HAP-1 (cell line): ENCODE measurements at places on chromosomes 13 and 19.

- no peak for DNase-seq
Observed at GRCh38 chr13:110398564-110399507, 91.8 kb downstream of the COL4A2 start.

DNA sequence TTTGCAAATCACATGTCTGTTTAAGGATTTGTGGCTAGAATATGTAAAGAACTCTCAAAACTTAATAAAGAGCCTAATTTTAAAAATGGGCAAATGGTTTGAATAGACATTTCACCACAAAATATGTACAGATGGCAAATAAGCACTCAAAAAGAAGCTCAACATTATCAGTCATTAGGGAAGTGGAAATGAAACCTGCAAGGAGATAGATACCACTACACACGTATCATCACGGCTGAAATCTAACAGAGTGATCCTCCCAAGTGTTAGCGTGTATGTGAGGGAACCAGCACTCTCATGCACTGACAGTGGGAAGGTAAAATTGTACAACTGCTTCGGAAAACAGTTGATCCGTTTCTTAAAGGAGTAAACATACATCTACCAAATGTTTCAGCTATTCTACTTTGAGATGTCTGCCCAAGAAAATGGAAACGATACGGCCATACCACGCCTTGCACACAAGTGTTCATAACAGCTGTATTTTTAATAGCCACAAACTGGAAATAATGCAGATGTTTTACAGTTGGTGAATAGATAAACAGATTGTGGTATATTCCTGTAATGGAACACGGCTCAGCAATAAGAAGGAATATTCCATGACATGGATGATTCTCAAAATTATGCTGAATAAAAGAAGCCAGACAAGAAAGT, 14.5 kb downstream of the ARHGEF7 start:
- DNase-seq, result no peak

DNA sequence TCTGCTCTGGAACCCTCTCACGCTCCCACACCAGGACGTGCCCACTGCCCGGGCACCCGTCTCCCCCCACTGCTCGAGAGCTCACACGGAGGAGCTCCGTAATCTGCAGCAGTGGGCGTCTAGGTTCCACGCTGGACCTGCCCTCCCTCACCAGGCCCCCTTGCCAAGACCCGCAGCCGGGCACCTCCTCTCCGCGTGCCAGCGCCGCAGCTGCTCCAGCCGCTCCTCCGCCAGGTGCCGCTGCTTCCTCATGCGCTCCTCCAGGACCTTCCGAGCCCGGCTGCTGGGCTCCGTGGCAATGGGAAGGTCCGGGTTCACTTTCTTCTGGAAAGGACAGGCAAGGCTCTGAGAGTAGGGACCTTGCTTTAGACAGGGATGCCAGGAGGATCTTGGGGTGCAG, 35.0 kb upstream of the MATK start:
- no peak for DNase-seq

GRCh38 chr19:6736169-6736916, 1.0 kb downstream of the GPR108 start:
- peak; percentile 88 for DNase-seq

- DNase-seq, result peak; percentile 79
Observed at GRCh38 chr19:47230054-47230920, 712 bp downstream of the BBC3 start.

DNA sequence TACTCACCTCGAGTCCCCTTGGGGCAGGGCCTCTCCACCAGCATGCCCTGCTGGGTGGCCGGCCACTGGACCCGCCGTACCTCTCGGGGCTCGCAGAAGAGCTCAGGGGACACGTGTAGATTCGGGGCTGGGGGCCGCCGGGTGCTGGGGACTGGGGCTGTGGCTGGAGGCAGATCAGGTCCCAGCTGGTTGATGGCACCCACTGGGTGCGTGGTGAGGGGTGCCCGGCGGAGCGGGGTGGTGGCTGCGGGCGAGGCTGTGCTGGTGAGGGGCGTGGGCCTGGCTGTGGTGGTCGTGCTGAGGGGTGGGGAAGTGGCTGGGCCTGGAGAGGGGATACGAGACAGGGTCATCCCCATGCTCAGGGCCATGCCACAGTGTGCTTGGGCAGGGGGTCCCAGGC, 24.9 kb upstream of the ASF1B start:
- DNase-seq, result no peak

DNA sequence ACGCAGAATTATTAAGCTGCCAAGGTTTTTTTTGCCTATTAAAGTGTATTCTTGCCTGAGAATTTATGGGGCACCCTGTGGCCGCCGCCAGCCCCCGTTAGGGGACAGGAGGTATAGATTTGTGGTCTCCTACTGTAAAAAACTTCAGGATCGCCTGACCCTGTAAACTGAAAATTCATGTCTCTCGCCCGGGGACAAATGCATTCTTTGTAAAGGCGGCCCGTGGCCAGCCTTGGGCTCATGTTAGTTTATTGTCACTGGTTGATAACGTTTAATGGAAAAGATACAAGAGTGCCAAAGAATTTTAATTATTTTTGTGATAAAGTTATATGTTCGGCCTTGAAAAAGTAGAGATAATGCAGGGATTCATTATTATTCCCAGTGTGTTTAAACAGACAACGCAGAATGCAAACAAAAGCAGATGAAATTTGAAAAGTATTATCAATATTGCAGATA, 141.7 kb downstream of the URI1 start:
- DNase-seq, result no peak

- no peak for DNase-seq
Observed at GRCh38 chr19:45578861-45579260, 5.7 kb downstream of the OPA3 start.

DNA sequence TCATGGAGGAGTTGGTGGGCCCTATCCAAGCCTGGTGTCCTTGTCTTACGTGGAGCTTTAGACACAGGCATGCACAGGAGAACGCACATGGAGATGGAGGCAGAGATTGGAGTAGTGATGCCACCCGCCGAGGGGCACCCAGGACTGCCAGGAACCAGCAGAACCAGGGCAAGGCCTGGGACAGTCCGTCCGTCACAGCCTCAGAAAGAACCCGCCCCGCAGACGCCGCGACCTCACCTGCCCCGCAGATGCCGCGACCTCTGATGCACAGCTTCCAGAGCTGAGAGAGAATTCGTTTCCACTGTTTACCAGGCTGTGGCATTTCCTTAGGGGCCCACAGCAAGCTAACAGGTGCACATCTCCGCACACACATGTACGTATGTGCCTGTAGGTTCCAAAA, 15.3 kb downstream of the GRTP1 start:
- DNase-seq, result no peak

DNA sequence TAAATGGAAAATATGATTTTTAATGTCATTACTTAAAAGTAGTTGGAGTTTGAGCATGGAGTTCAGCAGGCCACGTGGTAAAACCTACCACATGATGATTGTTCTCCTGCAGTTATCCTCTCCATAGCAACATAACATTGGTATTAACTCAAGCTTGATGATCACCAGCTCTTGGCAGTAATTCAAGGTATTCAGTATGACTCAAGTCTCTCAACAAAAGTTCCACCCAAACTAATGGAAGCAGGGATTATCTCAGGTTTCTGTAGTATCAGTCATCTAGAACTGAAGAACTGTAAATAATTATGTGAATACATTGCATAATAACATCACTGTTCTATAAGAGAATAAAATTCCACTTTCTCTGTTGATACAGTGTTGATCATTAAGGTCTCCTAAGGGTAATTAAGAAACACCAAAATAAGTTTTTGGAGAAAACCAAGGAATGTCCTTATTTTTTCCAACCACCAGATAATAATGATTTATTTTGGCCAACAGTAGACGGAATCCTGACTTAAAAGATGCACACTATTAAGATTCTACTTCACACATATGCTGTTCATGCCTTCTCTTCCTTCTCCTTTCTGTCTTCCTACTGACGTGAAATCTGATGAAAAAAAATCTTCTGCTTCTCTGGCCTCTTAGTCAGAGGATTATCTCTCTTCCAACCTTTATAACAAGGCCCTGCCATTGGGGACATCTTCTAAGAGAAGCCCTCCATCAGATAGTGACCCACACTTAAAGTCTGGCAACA, 1092.3 kb downstream of the EFNB2 start:
- DNase-seq, result no peak

DNA sequence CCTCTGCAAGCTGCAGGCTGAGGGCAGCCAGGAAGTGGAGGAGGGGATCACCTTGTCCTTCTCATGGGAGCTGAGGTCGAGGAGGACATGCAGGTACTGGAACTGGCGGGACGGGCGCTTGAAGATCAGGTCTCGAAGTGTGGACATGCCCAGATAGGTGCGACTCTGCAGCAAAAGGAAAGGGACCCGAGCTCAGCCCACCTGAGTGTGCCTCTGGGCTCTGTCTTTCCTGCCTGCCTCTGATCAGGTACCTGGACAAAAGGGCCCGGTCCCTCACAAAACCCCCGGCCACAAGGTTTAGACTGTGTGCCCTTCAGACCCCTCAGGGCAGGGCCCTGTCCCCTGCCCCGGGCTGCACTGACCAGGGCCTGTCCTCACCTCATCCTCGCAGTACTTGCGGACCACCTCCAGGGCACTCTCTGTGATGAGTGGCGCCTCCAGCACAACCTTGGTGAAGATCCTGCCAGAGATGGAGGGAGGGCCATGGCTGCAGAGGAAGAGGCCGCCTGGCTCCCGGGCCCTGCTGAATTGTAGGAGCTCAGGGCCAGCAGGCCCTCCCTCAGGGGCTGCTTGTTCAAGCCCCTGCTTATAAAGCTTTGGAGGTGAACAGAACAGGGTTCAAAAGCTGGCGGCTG, 12.5 kb upstream of the RSPH6A start:
- no peak for DNase-seq

DNA sequence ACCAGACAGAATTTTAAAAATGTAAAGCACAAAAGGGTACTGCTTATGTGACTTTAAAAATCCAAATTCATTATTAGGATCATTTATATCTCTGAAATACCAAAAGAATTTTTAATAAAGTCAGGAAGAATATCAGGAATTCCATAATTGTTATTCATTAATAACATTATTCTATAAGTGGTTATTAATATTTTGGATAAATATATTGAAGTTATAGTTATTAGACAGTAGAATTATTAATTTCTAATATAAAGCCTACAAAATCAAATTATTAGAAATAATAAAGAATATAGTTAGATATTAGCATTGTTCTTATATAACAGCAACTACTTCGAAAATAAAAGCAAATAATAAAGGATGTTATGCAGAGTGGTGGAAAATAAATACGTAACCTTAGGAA, 105.8 kb downstream of the GPC5 start:
- no peak for DNase-seq

- DNase-seq, result no peak
Observed at GRCh38 chr13:33014291-33014690, 1.9 kb upstream of the KL start.

DNA sequence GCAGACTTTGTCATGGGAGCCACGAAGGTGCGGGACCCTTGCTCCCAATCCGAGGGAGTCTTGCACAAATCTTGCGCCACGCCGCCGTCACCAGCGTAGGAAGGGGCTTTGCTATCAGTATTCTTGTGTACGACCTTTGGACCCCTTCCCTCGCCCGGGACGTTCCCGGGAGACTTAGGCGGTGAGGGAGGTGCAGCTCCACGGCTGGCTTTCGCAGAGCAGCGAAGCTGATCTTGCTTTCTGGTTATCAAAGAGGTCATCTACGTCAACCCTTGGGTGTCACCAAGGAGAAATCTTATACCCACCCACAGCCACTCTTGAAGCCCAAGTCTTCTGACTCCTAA, 583 bp downstream of the TECR start:
- DNase-seq, result no peak

- DNase-seq, result no peak
Observed at GRCh38 chr13:114101358-114102130, 30.9 kb downstream of the RASA3 start.

DNA sequence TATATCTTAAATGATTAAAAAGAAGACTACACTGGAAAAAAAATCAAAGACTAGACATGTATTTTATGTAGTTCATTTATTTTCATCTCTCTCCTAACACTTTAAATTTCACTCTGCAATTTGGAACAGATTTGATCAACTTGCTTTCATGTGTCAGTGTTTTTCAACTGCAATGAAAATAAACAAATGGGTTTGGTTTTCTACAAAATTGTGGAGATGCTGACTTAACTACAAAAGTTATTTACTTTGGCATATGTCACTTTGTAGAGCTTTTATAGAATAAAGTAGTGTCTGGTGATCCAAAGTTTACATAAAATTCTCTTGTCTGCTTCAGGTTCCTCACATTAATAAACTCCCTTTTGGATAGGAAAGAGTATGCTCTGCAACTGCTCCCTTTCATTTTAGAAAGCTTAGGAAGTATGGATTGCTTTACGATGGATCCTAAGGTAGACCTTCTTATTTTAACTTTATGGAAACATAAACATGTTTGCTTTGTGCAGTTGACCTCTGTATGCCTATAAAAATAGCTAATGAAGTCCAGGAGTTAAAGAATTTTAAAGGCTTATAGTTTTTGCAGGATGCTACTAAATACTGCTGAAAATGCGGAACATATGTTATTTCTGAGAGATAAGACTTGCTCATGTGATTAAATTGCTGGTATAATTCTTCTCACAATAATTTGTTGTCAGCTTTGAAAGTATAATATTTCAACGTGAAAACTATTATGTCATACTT, 815.9 kb downstream of the PCDH9 start:
- no peak for DNase-seq

DNA sequence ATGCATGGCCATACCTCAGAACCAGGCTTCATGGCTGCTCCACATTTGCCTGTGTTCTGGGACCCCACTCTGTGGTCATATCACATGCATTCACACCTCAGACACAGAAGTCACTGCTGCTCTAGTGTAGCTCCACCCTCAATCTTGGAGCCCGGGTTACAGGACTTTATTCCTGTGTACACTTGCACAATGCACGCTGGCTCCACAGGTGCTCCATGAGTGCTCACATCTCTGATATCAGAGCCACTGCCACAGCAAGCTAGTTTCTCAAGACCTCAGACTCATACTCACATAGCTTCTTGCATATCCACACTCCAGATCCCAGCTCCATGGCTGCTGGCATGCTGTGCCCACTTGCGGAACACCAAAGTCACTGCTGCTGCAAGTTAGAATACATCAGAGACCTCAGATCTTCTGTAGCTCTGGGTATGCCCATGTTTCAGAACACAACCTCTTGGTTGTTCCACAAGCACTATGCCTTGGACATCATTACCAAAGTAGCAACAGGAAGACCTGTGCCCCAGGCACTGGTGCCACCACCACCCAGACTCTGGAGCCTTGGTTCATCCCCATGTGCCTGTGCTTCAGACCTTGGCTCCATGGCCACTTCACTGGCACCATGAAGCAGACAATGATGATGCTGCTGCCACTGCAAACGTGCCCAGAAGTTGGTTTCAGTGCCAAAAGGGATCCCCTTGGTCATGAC, 269.5 kb upstream of the PCDH20 start:
- DNase-seq, result no peak

GRCh38 chr19:53078668-53079067, 24.6 kb downstream of the ZNF160 start:
- no peak for DNase-seq

DNA sequence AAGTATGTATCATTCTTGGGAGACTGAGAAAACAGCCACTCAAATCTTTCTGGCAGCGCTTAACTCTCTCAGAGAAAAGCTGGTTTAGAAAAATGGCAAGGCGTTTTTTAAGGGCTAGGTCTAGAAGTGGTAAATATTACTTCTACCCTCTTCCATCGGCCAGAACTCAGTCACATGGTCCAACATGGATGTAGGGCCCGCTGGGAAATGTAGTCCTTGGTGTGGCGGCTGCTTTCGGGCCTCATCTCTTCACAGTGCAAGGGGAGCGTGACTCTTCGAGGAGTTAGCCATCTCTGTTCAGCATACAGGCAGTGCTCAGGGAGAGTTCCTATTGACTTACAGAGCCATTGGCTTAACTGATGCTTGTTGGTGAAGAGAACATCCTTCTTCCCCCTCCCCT, 6.3 kb downstream of the VSTM2B start:
- no peak for DNase-seq
